Chondrocyte (in vitro differentiated cells): ENCODE measurements at places on chromosomes 7 and 10. TPM values are rescaled to one million over a fixed set of nuclear protein-coding genes. Genes with fewer than 3 reads are reported as not detected.

- peaks cover 24% of the 10 kb centered on the region for H3K4me1 ChIP-seq
- H3K27ac ChIP-seq = no peak overlapping the region
- H3K4me3 ChIP-seq = no peak overlapping the region
- H3K36me3 ChIP-seq = peaks cover 13% of the 10 kb centered on the region
- no peak for DNase-seq
These were observed 25.8 kb downstream of the PRTFDC1 start for GRCh38 chr10:24926557-24926956.

- H3K4me3 ChIP-seq = peak overlapping the region; percentile 87
- DNase-seq = no peak
- peaks cover 35% of the 10 kb centered on the region for H3K4me1 ChIP-seq
- no peaks in the 10 kb centered on the region for H3K27me3 ChIP-seq
These were observed 426 bp downstream of the SYPL1 start for GRCh38 chr7:106111655-106112117.

GRCh38 chr10:132299371-132300336 is 8.1 kb downstream of the STK32C start:
- DNase-seq = peak; percentile 88
- no peaks in the 10 kb centered on the region for H3K36me3 ChIP-seq
- H3K27me3 ChIP-seq = peaks cover 1% of the 10 kb centered on the region
- H3K4me1 ChIP-seq = peaks cover 5% of the 10 kb centered on the region
- H3K27ac ChIP-seq = no peak overlapping the region

- no peak overlapping the region for H3K4me3 ChIP-seq
- peaks cover 4% of the 10 kb centered on the region for H3K27me3 ChIP-seq
- peak overlapping the region; percentile 70 for H3K27ac ChIP-seq
- H3K4me1 ChIP-seq = peaks cover 16% of the 10 kb centered on the region
- H3K36me3 ChIP-seq = no peaks in the 10 kb centered on the region
These were observed 9.3 kb upstream of the TSPAN14 start for GRCh38 chr10:80444646-80445319.

SP8 gene
- total RNA-seq = not detected in 3 replicates
